ENCODE measurements at places on chromosomes 2 and 18.
A peak's percentile ranks its signal among the peaks of the same experiment; 100 is the strongest.

DNA sequence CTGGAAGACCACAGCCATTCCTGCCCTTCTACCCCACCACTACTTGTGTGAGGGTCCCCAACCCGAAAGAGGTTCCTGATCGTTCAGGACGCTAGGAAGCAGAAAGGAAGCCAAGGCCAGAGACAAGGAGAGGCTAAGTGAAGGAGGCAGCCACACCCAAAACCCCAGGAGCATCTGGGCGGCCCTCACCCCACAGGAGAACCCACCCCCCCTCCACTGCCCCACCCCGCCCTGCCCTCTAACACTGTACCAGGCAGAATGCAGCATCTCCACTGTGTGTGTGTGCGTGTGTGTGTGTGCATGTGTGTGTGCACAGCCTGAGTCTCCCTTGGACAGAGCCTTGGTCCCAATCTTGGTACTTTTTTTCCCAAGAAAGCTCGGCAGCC is 207.5 kb upstream of the HAAO start:
- no peak for DNase-seq

GRCh38 chr2:168469281-168469988 is 13.4 kb downstream of the CERS6 start:
- no peak for DNase-seq

- no peak for DNase-seq
Observed at GRCh38 chr18:40670668-40671375, 1284.2 kb upstream of the PIK3C3 start.

DNA sequence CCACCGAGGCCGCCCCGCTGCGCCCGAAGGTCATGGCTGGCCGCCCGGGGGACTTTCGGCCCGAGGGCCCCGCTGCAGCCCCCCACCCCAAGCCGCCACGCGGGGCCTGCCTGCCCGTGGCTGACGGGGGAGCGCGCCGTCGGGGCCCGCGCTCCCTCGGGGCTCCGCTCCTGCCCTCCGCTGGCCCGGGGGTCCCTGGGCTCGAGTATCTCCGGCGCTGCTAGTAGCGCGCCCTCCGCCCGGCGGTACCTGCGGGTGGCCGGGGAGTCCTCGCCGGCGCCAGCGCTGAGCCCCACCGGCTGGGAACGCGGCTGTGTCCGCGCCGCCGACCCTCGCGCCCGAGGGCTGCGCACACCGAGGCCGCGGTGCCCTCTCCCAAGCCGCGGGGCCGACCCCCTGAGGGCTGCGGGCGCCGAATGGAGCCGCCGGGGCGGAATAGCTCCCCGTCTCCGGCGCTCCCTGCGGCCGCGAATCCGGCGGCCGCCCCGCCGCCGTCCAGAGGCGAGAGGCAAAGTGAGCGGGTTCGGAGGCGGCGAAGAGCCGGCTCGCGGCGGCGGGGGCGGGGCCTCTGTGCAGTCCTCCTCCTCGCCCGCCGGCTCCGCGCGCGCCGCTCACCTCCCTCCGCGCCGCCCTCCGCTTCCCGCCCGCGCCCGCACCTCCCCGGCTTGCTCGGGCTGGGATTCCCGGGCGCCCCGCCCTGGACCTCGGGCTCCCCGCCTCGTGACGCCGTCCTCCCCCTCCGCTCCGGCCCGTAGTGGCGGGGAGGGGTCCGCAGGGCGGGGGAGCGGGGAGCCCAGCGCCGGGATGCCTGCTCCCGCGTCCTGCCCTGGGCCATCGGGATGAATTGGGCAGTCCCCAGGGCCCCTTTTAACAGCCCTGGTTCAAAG is at the start of gene KCNG3:
KCNG3 (minus strand) TSS at position 515 of the 887 bp plus-strand sequence; CDS start at position 34, 481 bp downstream.
- DNase-seq, result no peak

GRCh38 chr2:201233812-201234662 is 26.3 kb upstream of the CASP8 start:
- no peak for DNase-seq

- peak; percentile 70 for DNase-seq
Observed at GRCh38 chr2:222939208-222939856, 78.5 kb downstream of the ACSL3 start.

GRCh38 chr2:10909996-10910341 is 1.8 kb upstream of the KCNF1 start:
- DNase-seq, result no peak
